ENCODE measurements at places on chromosomes 7 and 10. TPM values are rescaled to one million over a fixed set of nuclear protein-coding genes. Genes with fewer than 3 reads are reported as not detected.

The CAPZA2 gene
- total RNA-seq, result 154 TPM

The RNF133 gene
- total RNA-seq, result not detected

The NPSR1 gene
- not detected for total RNA-seq

The CYP26C1 gene
- total RNA-seq, result 0.11 TPM

DNA sequence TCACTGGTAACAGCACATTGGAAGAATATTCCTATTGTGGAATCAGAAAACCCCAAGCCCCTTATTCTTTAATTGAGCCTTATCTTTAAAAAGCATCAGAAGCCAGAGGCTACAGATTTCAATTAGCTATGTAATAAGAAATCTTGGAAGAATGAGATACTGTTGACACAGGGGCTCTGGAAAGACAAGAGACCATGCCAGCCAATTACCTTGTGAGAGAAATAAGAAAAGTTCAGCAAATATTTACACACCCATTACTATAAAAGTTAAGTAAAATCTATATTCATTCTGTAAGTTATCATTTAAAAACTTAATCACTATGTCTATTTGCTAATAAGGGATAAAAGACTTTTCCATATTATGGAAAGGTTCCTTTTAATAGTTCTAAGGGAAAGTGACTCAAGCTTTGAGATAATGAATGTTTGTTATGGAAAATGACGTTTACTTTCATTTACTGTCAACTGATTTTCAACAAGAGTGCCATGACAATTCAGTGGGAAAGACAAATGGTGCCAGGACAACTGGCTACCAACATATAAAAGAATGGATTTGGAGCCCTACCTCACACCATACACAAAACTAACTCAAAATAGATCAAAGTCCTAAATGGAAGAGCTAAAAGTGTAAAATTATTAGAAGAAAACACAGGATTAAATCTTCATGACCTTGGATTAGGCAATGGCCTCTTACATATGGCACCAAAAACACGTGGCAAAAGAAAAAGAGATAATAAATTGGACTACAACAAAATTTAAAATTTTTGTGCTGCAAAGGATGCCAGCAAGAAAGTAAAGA is 28.3 kb downstream of the ZFAND2A start:
- no peak for DNase-seq

GRCh38 chr10:49322371-49323170 is 23.6 kb downstream of the C10orf71 start:
- no peak for DNase-seq

DNA sequence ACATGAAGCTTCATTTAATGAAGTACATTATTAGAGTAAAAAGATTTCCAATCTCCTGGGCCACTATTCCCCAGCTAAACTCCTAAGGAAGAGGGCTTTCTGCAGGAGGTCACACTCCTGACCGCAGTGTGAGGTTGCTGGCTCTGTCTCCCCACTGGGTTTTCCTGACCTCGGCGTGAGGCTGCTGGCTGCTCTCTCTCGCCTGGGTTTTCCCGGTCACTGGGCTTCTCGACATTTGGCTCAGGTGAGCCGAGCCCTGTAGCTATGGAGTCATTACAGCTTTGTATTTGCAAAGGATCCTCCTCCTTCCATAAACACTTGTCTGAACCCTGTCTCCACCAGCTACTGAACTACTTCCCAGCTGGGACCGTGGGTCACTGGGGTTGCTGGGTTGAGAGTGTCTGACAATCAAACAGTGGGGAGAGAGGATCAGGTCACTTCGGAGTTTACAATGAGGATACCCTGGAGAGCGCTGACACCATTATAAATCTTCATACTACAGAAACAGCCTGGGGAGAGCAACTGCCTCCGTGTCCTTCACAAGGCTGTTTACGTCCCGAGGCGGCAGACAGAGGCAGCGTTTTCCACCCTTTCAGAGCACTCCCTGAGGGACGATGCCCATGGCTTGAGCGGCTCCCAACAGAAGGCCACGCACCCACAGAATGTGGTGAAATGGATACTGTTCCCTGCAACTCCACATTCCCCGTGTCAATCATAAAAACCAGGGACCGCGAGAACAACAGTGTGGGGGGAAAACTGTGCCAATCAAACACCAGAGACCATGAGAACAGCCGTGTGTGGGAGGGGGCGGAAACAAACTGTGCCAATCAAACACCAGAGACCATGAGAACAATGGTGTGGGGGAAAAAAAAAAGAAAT is 226.2 kb downstream of the ZMYND11 start:
- DNase-seq, result no peak

DNA sequence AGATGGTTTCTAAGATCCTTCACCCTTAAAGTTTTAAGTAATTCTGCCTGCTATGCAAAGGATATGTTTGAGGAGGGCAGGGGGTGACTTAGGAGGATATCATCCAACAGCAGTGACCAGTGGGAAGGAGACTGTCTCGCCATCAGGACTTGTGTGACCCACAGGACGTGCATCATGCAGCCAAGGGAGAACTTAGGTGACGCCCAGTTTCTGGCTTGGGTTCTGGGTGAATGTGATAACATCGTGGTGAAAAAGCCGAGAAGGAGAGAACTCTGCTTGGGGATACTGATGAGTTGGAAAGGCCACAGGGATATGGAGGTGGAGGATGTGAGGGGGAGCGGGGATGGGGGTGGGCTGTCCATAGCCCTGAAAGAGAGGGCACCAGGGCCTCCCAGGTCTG is 3.8 kb downstream of the WIPI2 start:
- DNase-seq, result no peak

DNA sequence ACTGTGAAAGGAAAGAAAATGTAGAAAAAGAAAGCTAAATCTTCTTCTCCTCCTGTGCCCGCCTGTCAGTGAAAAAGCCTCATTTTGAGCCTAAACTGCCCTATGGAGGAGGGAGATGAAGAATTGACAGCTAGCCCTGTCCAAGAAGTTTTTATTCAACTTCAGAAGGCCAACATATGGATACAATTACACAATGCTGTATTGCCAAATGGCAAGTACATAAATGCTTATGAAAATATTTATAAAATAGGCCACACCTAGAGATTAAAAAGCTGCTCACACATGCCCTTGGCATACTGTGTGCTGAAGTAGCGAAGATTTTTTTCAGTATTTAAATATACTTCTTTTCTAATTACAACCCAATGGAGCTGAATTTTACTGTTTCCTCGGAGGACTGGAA is 65.1 kb upstream of the NEBL start:
- no peak for DNase-seq

GRCh38 chr7:116979430-116979829 is 26.1 kb downstream of the ST7 start:
- no peak for DNase-seq

- DNase-seq, result no peak
Observed at GRCh38 chr7:106219170-106219569, 65.6 kb downstream of the NAMPT start.
